ENCODE measurements at places on chromosomes 7 and 10.

- DNase-seq: no peak
Observed at GRCh38 chr10:115003396-115003795, 65.4 kb downstream of the TRUB1 start.

- DNase-seq: no peak
Observed at GRCh38 chr10:87503401-87503800, 1.3 kb upstream of the MINPP1 start.

- DNase-seq: no peak
Observed at GRCh38 chr7:44322631-44323363, 2.6 kb downstream of the CAMK2B start.

DNA sequence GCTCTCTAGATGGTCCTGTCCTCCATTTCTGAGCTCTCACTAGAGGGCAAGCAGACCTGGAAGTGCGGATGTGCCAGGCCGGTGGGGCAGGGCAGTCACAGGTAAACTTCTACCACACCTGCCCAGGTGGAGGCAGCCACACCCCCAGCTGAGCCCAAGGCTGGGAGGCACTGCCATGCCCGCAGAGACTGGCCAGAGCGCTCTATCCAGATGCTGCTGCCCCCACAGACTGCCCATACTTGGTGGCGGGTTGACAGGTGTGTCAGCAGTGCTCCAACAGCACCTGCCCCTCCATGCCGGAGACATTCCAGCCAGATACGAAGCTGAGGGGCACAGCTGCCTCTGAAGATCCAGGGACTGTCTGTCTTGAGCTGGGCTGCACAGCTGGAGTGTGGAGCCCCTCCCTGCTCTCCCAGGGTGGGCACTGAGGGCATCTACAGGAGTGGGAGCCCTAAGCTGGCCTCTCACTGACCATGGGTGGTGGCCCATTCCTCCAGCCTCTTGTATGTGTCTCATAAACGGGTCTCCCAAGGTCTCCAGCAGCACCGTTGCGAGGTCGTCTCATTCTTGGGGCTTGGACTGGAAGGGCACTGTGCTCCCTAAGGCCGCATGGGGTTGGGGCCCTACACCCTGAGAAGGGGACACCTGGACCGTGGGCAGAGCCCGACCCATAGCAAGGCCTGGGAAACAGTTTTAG is 38.2 kb upstream of the PPIF start:
- no peak for DNase-seq

GRCh38 chr7:150356265-150356897 is 12.2 kb upstream of the REPIN1 start:
- DNase-seq: no peak

DNA sequence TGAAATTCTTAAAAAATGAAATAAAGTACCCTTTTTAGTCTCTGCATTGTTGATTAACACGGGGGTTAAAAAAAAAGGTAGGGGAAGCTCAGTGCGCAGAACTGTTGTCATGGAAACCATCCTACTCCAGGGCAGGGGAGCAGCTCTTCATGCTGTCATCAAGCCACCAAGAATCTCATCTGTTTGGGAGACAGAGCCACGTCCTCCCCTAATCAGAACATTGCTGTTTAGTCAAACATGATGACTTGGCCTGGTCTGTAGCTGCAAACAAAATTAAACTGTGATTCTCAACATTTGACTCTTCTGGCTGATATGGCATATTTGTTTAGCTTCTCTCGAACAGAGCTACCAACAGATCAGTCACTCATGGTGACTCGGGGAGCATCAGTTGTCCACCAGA is 254.4 kb upstream of the KLF14 start:
- DNase-seq: no peak

GRCh38 chr10:62866451-62866850 is 50.3 kb upstream of the EGR2 start:
- no peak for DNase-seq

Data from stimulated activated CD8-positive, alpha-beta memory T cell treated with anti-CD3 and anti-CD28 coated beads, Interleukin-7, amount 100 ng/mL, for 1 hour (primary cell).